Foreskin keratinocyte (primary cell): ENCODE measurements at places on chromosomes 5 and 9.

- DNase-seq, result no peak
These were observed 117.1 kb downstream of the DMXL1 start for GRCh38 chr5:119187776-119188529.

DNA sequence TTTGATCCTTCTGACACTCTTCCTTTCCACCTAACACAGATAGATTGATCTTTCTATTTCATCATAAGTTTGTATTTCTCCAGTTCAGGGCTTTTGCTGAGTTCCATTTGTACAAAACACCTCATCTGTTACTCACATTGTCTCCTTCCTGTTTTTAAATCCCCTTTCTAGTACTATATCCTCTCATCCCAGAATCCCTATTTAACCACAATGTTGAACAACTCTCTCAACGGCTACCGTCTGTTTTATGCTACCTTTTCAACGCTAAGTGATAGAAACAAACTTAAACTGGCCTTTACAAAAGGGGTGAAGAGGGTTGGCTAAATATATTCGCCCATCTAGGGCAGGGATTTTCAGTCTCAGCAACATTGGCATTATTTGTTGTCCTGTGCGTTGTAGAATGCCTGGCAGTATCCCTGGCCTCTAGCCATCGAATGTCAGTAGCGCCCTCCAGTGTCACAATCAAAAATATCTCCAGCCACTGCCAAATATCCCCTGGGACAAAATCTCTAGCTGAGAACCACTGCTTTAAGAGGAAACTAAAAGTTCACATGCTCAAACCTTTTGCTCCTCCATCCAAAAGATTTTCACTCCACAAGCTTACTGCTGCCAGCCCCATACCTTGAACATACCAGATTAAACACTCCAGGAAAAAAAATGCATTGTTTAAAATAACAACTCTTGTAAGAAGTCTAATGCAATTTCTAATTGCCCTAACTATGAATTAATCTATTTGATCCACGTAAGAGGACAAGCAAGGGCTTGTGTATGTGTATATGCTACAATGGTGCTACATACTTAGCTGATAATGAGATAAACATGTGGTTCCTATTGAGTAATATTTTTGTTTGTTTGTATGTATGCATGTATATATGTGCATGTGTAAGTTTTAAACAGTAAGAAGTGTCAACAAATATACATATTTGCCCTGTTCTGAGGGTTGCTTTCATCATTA lies 344.0 kb downstream of the PTPRD start:
- peak; percentile 73 for DNase-seq

DNA sequence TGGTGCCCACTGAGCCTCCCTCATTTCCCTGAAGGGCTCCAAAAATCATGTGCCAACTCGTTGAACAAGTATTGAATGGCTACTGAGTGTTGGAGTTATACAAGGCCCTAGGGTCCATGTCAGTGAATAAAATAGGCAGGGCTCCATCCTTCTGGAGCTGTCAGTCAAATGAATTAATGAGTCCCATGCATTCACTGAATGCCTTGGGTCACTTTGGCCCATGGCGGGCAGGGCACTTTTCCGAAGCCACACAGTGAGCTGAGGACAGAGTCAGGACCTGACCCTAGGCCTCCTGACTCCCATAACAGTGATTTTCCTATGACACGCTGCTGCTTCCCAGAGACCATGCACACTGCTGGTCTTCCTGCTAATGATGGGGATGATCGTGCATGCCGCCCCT lies 27.3 kb upstream of the SLC36A1 start:
- DNase-seq, result no peak

DNA sequence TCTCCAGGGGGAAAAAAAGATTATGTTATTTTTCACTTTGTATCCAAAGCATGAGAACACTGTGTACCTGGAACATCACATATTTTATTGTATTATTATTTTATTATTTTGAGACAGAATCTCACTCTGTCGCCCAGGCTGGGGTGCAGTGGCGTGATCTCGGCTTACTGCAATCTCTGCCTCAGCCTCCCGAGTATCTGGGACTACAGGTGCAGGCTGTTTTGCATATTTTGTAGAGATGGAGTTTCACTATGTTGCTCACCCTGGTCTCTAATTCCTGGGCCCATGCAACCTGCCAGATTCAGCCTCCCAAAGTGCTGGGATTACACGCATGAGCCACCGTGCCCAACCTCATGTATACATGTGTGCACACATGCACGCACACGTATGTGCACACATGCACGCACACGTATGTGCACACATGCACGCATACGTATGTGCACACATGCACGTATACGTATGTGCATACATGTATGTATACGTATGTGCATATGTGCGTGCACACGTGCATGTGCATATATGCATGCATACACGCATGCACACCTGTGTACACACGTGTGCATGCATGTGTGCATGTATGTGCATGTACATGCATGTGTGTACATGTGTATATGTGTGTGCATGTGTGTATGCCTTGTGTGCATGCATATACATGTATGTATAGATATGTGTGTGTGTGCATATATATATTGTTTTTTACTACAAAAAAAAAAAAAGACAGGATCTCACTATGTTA lies 9.5 kb upstream of the UGCG start:
- no peak for DNase-seq

GRCh38 chr9:108748776-108749175 lies 107.0 kb downstream of the ACTL7B start:
- no peak for DNase-seq

- no peak for DNase-seq
These were observed 19.6 kb downstream of the CLPTM1L start for GRCh38 chr5:1325191-1325741.

DNA sequence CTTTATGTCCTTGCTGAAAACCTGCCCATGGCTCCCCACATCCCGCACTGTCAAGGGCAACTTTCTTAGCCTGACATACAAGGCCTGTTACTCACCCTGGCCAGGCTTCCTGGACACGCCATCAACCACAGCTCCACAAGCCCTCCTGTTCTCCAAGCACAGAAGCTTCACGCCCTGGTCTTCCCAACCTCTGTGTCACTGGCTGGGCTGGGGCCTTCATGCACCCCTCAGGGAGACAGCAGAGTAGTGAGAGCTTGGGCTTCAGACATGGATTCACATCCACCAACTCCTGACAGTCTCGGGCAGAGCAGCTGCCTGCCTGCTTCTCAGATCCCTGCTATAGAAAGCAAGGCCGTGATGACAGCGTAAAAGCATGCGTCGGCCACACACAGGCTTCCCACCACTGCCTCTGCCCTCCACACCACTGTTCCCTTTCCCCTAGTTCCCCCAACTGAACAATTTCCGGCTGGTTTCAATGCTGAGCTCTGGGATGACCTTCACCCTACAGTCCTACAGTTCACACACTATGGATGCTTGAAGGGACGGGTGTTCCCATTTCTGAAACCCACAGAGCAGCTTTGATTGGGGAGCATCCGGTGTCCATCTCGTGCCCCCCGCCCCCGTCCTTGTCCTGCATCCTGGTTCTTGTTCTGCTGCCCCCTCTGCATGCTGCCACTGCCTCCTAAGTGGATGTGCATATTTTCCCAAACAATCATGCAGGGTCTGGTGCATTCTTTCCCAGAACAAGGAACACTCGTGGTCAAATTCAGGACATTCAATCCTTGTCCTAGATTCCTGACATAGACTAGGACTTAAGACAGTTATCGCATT lies 33.4 kb upstream of the ADAMTS2 start:
- no peak for DNase-seq

DNA sequence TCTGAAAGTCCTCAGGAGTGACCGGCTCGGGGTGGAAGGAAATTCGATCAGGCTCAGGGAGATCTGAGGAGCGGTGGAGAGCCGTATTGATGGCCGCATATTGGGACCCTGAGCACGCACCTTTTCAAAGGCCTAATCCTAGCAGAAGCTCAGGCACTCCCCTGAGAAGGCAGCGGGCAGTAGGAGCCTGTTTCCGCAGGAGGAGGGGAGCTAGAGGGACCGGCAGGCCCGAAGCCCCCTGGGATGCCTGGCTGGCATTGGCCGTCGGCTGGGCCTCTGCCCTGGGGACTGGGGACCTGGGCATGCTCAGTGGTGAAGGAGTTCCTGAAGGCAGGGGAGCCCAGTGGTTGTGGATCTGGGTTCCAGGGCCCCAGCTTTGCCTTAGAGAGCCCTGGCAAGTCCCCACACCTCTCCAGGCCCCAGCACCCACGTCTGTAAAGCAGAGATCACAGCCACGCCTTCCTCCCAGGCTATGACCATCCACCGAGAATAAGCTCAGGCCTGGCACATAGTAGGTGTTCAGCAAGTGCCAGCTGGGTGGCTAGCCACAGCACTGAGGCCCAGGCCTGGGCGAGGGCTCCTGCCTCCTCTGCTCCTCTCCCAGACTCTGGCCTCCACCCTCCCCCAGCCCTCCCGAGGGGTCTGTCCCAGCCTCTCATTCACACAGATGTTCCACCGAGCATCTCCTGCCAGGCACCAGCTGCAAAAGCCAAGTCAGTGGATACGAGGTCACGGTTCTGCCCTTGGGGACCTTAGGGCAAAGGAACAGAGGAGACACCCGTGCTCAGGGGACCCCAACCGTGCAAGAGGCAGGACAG lies 17.2 kb upstream of the QRFP start:
- DNase-seq, result no peak

DNA sequence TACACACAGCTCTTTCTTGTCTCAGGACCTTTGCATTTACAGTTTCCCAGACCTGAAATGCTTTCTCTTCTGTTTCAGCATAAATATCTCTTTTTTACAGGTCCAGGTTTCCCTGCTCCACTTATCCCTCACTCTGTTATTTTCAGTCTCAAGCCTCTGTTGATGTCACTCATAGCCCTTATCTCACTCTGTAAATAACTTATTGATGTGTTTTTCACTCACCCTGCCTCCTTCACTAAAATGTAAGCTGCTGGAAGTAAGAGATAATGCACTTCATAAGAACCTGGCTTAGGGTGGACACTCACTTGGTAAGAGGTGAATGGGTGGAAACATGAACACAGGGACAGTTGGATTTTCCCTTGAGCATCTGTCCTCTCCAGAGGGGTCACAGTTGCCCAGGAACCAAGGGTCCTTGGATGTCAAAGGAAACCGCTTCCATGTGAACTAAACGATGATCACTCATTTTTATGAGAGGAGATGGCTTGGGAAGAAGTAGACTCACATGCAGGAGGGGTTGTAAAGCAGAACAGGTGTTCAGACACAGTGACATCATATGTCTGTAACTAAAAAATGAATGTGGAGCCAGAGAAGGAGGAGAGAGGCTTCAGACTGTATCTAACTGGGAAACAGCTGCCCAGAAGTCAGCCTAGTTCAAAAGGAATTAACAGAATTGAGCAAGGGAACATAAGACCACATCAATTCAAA lies 5.5 kb upstream of the HTR4 start:
- no peak for DNase-seq

GRCh38 chr9:128733256-128733655 lies 9.3 kb upstream of the ZDHHC12 start:
- peak; percentile 46 for DNase-seq

GRCh38 chr9:131624636-131625507 lies 79.5 kb downstream of the PRRT1B start:
- DNase-seq, result no peak

DNA sequence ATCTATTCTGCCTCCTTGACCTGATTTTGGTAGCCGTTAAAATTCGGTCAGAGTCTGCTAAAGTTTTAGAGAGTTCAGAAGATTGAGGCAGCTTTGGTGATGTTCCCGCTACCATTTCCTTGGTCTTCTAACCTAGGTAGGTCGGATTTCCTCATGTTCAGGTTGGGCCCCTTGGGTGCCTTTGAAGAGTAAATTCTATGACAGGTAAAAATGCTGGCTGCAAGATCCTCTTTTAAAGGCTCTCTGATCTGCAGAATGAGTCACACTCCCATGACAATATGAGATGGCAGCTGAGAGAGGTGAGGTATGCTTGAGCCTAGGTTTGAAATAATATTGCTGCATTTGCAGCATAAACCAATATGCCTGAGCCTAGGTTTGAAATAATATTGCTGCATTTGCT lies 198.9 kb downstream of the TSSK1B start:
- DNase-seq, result no peak

GRCh38 chr5:126568206-126568755 lies 26.7 kb downstream of the ALDH7A1 start:
- DNase-seq, result no peak

DNA sequence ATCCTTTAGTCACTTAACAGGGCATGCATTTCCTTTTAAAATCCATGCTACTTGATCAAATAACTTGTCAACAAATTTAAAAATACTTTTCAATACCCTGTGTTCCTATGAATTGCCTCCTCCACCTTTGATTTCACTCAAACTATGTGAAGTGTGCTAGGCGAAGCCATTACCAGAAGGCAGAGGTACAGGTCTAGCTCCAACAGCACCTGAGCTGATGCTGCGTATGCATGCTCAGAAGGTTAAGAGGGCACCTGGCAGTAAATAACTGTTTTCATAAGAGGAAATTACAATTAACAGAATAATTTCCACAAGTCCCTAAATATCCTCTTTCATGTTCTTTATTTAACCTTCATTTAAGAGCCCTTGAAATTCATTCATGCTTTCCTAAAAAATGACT lies 251.8 kb downstream of the EFNA5 start:
- DNase-seq, result no peak

DNA sequence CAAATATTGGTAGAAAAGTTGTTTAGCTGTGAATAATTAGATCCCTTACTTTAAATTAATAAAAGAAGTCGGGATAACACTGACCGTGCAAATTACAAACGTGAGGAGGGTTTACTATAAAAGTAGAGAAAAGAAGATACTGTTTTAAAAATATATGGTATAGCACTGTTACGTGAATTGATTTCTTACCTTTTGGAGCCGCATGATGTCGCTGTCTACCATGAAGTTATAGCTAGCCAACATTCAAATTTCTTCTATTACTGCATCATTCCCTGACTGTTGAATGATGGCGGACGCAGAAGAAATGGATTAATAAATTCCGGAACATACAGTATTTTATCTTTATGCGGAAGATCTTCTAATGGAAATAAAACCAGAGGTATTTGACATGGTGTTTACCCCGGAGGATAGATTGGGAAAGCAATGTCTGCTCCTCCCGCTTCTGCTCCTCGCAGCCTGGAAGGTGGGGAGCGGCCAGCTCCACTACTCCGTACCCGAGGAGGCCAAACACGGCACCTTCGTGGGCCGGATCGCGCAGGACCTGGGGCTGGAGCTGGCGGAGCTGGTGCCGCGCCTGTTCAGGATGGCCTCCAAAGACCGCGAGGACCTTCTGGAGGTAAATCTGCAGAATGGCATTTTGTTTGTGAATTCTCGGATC lies at the start of gene PCDHA6:
PCDHA6 (plus strand) TSS at position 257 of the 658 bp plus-strand sequence; CDS start at position 389, 132 bp downstream.
- DNase-seq, result no peak

- no peak for DNase-seq
These were observed 6.3 kb upstream of the ISCA1 start for GRCh38 chr9:86288499-86289198.

- DNase-seq, result no peak
These were observed 167.8 kb downstream of the PAM start for GRCh38 chr5:102922799-102923477.
